Activated T-cell treated with anti-CD3 and anti-CD28 coated beads for 1 hour (primary cell): ENCODE measurements at places on chromosomes 12 and 14.

DNA sequence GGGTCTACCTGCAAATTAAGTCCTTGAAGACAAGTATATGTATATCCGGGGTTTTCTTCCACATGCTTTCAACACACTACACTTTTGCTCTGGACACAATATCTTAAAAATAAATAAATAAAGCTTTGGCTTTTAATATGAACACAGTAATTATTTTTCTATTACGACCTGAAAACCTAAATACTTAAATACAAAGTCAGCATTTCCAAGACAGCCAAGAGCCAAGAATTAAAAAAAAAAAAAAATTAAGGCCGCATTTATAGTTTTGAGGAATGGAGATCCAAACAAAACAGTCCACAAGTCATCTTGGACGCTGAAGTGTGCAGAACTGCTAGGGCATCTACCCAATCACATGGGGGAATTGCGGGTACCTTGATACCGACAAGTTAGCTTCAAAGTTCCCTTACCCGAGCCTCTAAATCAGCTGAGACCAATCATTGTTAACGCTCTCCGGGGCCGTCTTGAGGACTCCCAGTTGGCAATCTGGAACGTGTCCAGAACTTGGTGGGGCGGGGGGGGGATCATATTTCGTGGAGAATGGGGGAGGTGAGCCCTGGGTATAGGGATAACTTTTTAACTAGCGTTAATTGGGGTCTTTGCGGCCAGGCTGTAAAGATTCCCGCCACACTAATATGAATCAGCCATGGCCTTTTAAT is 731 bp upstream of the PCNX4 start:
- DNase-seq = peak; percentile 6

- no peak for DNase-seq
Observed at GRCh38 chr12:56014205-56014604, 6.6 kb upstream of the IKZF4 start.

GRCh38 chr12:27868139-27868538 is 88.1 kb upstream of the MANSC4 start:
- no peak for DNase-seq

DNA sequence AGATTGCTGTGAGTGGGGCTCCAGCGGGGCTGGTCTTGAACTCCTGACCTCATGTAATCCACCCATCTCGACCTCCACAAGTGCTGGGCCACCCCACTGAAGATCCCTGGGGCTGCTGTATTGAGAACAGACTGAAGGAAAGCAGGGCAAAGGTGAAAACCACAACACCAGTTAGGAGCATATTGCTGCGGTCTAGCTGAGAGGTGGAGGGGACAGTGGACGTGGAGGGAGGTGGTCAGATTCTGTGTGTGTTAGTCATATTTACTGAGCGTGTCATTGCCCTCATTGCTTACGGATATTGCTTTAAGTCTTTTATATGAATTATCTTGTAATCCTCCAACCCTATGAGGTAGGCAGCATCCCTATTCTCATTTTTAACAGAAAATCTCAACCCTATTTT is 69.0 kb upstream of the OVCH1 start:
- no peak for DNase-seq

DNA sequence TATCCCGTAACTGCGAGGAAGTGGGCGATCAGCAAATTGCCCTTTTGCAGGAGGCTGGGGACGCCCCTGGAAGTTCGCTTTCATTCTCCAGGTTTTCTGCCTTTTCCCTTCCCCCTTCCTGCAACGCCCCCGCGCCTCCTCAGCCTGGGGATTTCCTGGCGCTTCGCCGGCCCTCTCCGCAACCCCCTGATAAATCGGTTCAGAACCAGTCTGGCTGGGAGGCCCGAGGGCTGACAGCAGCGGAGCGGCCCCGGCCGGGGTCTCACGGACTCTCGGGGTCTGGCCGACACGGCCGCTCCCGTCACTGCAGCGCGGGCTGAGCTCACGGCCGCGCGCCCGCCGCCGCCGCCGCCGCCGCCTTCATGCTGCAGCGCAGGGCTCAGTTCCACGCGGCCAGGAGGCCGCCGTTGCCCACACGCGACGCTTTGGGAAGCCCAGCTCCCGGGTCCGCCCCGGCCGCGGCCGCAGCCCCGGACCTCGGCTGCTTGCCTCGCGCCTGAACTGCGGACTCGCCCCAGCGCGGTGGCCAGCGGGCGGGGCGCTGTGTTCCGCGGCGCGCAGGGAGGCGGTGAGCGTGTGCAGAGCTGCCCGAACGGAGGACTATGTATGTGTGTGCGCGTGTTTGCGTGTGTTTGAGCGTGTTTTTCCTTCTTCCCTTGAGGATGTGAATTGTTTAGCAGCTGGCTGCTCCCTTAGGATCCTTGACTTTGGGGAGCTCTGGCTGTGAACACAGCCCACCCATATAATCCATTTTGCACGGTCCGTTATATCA is at the start of gene LRFN5:
TSS of gene LRFN5 (plus strand) at position 345 of the 772 bp plus-strand sequence.
- DNase-seq = no peak

DNA sequence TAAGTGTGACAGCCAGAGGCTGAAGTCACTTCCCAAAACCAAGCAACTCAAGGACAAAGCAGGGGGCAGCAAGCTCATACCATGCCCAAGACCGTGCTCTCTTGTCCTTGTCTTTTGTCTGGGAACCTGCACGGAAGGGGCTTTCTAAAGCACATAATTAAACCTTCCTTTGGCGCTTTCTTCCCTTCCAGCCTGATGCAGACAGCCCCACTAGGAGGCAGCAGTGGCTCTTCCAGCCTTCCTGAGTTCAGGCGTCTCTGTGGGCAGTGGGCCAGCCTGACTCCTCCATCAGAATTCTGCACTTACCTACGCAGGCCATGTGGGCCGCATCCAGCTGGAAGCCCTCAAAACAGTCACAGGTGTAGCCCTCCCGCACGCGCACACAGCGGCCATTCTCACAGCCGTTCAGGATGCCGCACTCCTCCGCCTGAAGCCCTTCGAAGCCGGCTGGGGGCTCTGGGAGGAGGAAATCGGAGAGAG is 7.6 kb downstream of the ISCA2 start:
- no peak for DNase-seq

DNA sequence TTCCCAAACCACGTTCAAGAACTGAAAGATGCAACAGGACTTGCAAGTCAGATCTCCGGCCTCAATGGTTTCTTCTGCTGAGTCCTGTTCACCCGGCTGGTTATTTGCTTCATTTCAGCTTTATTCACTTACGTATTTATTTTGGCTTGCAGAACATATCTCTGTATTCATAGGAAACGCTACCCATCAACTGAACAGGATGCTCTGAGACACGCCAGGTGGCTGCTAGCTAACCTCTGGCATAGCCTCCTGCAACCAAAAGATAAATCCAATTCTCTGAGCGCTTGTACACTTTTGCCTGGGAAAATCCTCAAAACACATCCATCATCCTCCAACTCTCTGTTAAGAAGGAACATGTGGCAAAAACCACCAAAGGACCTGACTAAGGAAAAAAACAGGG is 17.3 kb downstream of the MAP3K9 start:
- no peak for DNase-seq

- DNase-seq = no peak
Observed at GRCh38 chr14:67358924-67359774, 455 bp downstream of the ATP6V1D start.

DNA sequence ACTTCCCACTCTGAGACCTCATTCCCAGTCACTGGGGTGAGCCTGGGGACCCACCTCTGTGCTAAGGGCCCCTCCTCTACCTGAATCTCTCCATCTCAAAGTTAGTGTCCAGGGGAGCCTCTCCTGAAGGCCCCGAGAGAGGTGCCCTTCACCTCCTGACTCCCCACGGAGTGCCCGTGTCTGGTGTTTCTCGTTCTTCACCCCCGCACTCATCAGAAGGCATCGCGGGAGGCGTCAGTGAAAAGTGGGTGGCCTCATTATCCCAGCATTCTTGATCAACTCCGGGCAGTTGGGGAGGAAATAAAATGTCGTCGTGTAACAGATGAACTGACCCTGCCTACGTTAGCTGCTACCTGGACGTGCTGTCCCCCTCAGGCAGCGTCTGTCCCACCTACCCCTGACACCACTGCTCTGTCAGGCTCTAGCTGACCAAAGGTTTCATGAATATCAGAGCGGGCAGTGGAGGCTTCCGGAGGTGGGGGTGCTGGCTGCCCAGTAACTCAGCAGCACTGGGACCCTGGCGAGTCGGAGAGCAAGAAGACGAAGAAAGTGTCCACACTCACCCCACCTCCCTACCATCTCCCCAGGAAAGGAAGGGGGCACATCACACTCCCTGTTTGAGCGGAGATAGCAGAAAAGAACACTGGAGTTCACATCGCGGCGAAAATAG is 102.9 kb downstream of the PIWIL1 start:
- DNase-seq = no peak

- no peak for DNase-seq
Observed at GRCh38 chr14:51096870-51097269, 2.0 kb upstream of the TRIM9 start.

DNA sequence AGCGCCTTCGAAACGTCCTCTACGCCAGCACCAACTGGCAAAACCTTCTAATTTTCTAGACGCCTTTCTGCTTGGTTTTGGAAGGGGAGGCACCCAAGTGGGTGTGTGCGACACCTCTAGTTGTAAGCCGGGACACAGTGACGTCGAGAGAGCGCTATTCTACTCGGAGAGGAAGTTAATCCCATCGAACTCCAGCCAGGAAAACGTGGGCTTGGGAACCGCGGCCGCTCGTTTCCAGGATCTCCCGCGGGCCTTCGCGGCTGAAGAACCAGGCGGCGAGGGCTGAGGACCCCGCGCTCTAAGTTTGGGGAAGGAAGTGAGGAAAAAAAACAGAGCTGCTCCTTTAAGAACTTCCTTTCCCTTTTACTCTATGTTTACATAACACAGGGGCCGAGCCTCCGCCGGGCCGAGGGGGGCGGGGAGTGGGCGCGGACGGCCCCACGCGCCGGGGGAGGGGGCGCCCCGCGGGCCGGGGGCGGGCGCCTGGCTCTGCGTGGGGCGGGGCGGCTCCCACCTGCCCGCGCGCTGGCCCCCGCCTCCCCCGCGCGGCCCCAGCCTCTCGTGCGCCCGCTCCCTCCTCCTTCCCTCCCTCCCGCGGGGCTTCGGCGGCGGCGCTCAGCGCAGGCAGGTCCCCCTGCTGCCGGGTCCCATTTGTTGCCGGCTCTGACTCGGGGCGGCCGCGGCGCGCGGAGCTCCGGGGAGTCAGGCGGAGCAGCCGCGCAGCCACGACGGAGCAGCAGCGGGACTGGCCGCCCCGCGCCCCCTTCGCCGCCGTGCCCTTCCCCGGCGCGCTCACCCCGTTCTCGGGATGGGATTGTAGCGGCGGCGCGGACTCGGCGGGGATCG is at the start of gene PELI2:
TSS of gene PELI2 (plus strand) at position 647 of the 846 bp plus-strand sequence. CDS start 250 bp downstream, outside the sequence.
- peak; percentile 71 for DNase-seq

- no peak for DNase-seq
Observed at GRCh38 chr12:3727877-3728632, 24.9 kb downstream of the CRACR2A start.

DNA sequence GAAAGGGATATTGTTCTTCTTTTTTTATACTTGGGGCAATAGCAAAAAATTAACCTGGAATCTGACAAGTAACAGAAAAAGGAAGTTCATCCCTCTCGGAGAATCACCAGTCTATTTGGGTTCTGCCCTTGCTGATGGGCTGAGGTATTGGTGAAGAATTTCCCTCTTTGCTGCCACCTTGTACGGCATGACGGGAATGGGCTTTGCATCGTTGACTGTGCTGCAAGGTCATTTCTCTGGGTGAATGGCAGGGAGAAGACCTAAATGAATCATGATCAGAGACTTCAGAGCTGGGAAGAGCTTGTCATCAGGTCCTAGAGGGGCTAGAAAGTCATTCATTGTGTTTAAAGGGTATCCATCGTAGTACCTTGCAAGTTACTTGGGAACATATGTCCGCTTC is 12.0 kb downstream of the C1S start:
- DNase-seq = no peak

DNA sequence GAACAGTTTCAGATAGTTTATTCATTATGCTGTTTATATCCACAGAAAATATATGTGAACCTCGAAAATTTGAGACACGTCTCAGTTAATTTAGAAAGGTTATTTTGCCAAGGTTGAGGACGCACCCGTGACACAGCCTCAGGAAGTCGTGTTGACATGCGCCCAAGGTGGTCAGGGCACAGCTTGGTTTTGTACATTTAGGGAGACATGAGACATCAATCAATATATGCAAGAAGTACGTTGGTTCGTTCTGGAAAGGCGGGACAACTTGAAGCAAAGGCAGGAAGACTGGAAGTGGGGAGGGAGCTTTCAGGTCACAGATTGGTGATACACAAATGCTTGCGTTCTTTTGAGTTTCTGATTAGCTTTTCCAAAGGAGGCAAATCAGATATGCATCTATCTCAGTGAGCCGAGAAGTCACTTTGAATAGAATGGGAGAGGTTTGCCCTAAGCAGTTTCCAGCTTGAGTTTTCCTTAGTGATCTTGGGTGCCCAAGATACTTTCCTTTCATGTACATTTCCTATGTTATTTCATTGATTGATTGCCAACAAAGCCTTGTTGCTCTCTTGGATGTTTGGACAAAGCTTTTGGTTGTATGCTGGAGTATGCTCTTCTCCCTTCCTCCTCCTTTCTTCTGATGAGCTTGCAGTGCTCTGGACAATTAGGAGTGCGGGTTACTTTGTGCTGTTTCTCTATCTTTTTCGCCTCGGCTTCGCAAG is 3.2 kb downstream of the SNAPC1 start:
- DNase-seq = no peak

DNA sequence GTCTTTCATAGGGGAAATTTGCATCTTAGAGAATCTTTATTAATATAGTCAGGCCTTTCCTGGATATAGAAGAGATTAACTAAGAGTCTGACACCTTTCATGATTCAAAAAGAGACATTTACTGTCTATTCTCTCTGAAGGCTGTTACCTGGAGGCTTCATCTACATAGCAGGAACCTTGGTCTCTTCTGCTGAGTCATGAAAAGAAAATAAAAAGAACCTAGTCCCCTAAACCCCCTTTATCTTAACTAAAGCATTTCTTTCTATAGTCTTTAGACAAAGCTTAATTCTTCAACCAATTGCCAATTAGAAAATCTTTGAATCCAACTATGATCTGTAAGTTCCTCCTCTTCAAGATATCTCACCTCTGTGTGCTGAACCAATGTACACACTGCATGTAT is 33.1 kb downstream of the RPS29 start:
- DNase-seq = no peak

DNA sequence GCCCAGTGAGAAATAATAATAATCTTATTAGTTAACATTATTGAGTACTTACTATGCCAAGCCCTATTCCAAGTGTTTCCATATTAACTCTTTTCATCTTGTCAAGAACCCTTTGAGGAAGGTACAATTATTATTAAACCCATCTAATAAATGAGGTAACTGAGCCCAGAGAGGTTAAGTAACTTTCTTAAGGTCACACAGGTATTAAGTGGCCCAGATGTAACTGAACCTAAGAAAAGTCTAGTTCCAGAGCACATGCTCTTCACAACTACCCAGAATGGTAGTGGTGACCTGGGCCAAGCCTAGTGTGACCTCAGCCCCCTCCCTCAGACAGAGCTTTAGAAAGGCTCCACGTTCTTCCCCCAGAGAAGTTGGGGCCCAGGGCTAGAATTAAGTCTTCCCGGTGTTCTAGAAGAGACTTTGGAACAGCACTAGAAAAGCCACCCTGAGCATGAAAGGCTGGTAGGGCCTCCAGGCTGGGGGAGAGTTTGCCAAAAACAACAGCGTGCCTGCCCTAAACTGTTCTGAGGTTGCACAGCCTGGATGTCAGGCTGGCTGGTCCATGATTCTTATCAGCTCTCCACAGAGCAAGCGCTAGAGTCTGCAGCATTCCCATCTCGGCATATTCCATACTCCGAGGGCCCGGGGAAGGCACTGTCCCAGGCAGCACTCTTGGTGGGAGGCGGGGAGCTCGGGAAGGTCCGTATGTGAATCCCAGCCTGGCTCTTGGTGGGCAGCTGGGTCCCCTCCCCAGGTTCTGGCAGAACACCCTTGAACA is 41.3 kb upstream of the CTDSP2 start:
- DNase-seq = no peak
